ENCODE measurements at places on chromosomes 1 and 21.

DNA sequence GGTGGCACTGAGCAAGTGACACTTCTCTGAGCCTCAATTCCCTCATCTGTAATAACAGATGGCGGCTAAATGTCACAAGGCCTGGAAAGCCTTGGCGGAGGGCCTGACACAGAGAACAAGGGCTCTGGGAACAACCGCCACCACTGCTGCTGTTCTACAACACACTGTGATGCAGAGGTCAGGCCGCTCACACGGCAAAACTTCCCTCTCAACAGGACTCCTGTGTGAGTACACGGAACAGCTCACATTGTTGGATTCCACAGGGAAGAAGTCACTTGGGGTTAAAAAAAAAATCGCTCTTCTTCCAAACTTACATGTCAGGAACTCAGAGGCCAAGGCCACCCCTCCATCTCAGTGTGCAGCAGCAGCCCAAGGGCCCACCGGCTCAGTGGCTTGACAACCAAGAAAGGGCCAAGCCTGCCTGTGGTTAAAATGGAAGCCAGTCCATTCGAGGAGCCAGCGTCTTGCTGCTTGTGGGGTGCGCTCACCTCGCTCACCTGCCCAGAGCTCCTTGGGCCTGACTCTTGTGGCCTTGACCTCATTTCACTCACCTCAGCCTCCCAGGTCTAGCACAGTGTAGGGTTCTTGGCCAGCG lies 101.1 kb downstream of the RAVER2 start:
- H3K36me3 ChIP-seq, result peaks cover 87% of the 10 kb centered on the region
- no peak overlapping the region for H3K27ac ChIP-seq
- DNase-seq, result no peak
- no peaks in the 10 kb centered on the region for H3K27me3 ChIP-seq
- no peaks in the 10 kb centered on the region for H3K4me1 ChIP-seq

DNA sequence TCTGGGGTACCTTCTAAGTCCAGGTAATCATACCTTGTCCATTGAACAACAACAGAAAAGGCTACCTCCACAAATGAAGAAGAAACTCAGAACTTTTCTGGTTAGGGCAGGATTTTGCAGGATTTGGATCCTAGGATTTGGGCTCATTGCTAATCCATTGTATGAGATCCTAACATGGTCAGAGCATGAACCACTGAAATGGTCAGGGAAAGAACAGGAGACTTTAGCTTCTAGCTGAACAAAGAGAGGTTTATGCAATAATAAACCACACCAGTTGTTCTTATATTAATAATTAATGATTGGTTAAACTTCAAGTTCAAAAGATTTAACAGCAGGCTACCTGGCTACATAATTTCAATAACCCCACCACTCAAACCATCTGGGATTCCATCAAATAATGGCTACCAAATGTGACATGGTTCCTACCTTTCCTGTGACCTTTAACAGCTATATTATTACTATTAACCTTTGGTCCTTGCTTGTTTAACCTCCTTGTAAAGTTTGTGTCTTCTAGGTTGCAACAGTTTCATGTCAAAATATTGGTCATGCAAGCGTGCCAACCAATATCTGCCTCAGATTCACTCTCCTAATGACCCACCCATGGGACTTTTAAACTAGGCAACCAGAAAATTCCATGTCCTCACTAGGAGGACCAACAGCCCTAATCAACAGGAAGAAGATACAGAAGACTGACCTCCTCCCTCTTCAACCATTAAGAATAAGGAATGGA lies 60.6 kb upstream of the USH2A start:
- no peaks in the 10 kb centered on the region for H3K27me3 ChIP-seq
- no peak overlapping the region for H3K4me3 ChIP-seq
- H3K4me1 ChIP-seq, result no peaks in the 10 kb centered on the region

GRCh38 chr1:18970762-18971161 lies 14.3 kb upstream of the IFFO2 start:
- no peak for DNase-seq
- peaks cover 8% of the 10 kb centered on the region for H3K27me3 ChIP-seq
- no peak overlapping the region for H3K27ac ChIP-seq
- H3K4me1 ChIP-seq, result no peaks in the 10 kb centered on the region
- H3K36me3 ChIP-seq, result no peaks in the 10 kb centered on the region

- DNase-seq, result no peak
- 0 out of 2 replicates have a peak, but pooled peaks cover 3% of the 10 kb centered on the region for H3K4me1 ChIP-seq
- H3K36me3 ChIP-seq, result no peaks in the 10 kb centered on the region
- peaks cover 32% of the 10 kb centered on the region for H3K27me3 ChIP-seq
These were observed 41.5 kb upstream of the SYNC start for GRCh38 chr1:32744071-32744425.

GRCh38 chr1:172616636-172617035 lies 42.3 kb upstream of the FASLG start:
- H3K27ac ChIP-seq, result no peak overlapping the region
- no peaks in the 10 kb centered on the region for H3K4me1 ChIP-seq
- H3K4me3 ChIP-seq, result no peak overlapping the region

GRCh38 chr1:21956720-21957552 lies 19.8 kb upstream of the HSPG2 start:
- no peaks in the 10 kb centered on the region for H3K36me3 ChIP-seq
- DNase-seq, result no peak
- H3K27me3 ChIP-seq, result peaks cover 3% of the 10 kb centered on the region
- no peaks in the 10 kb centered on the region for H3K4me1 ChIP-seq

GRCh38 chr1:213724640-213725536 lies 262.9 kb upstream of the PROX1 start:
- H3K27me3 ChIP-seq, result no peaks in the 10 kb centered on the region
- H3K27ac ChIP-seq, result peak overlapping the region; percentile 75
- H3K36me3 ChIP-seq, result no peaks in the 10 kb centered on the region
- no peak for DNase-seq
- H3K4me3 ChIP-seq, result no peak overlapping the region

DNA sequence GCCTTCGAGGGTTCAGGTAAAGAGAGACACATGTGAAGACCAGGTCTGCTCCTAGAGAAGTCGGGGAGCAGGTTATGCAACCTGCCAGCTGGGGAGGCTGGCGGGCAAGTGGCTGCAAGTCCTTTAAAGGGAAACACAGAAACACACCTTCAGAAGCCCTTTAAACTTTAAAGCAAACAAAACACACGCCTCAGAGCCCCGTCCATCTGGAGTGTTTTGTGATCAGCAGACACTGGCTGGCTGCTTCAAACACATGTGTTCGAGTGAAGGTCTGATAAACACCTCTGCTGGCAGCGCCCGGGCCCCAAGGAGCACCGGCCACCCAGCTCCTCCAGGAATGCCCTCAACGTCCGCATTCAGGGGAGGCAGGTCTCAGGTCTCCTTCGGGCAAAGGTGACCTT lies 15.2 kb downstream of the RIPK4 start:
- H3K27me3 ChIP-seq, result no peaks in the 10 kb centered on the region
- DNase-seq, result no peak
- H3K27ac ChIP-seq, result peak overlapping the region; percentile 43

DNA sequence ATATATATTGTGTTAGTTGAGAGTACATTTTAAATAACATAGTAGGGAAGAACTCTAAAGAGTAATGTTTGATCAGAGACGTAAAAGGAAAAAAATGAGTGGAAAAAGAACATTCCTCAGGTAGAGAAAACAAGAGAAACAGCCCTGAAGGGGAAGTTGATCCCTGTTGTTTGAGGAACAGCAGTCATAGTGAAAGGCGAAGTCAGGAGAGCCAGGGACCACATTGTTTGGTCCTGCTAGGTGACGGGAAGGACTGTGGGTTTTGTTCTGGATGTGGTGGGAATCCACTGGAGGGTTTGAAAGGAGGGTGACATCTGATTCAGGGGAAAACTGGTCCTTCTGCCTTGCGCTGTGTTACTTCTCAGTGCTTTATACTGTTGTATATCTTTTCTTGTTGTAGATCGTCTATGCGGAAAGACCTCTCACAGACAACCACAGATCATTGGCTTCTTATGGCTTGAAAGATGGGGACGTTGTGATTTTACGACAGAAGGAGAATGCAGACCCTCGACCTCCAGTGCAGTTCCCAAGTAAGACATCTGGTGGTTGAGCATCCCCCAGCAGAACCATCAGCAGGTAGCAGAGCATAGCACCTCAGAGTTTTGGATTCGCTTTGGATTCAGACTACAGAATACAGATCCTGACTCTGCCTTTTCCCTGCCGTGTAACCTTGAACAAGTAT lies 9.2 kb downstream of the DDI2 start:
- H3K4me3 ChIP-seq, result no peak overlapping the region
- DNase-seq, result no peak
- 0 out of 2 replicates have a peak, but pooled peaks cover 3% of the 10 kb centered on the region for H3K4me1 ChIP-seq
- peaks cover 51% of the 10 kb centered on the region for H3K36me3 ChIP-seq
- no peak overlapping the region for H3K27ac ChIP-seq
- H3K27me3 ChIP-seq, result no peaks in the 10 kb centered on the region

DNA sequence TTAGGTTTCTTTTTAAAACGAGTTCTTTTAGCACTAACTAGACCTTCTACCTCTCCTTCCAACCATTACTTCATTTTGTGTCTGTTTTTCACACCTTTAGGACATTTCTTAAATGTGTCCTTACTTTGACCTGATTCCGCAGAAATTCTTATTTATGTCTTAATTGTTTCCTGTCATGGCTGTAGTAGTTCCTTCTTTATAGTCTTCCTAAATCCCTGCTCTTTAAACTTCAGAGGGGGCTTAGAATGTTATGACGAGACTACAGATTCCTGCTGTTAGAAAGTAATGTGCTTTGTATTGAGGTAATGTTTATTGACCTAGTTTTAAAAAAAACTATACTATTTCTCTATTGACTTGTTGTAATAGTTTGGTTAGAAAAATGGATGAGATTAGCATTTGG lies 70.4 kb downstream of the HMCN1 start:
- no peaks in the 10 kb centered on the region for H3K27me3 ChIP-seq
- no peaks in the 10 kb centered on the region for H3K4me1 ChIP-seq
- no peak for DNase-seq
- no peaks in the 10 kb centered on the region for H3K36me3 ChIP-seq
- no peak overlapping the region for H3K4me3 ChIP-seq

- H3K4me1 ChIP-seq, result no peaks in the 10 kb centered on the region
- no peaks in the 10 kb centered on the region for H3K27me3 ChIP-seq
- DNase-seq, result no peak
- H3K4me3 ChIP-seq, result no peak overlapping the region
These were observed 201.5 kb downstream of the PDE4B start for GRCh38 chr1:65994223-65994622.

DNA sequence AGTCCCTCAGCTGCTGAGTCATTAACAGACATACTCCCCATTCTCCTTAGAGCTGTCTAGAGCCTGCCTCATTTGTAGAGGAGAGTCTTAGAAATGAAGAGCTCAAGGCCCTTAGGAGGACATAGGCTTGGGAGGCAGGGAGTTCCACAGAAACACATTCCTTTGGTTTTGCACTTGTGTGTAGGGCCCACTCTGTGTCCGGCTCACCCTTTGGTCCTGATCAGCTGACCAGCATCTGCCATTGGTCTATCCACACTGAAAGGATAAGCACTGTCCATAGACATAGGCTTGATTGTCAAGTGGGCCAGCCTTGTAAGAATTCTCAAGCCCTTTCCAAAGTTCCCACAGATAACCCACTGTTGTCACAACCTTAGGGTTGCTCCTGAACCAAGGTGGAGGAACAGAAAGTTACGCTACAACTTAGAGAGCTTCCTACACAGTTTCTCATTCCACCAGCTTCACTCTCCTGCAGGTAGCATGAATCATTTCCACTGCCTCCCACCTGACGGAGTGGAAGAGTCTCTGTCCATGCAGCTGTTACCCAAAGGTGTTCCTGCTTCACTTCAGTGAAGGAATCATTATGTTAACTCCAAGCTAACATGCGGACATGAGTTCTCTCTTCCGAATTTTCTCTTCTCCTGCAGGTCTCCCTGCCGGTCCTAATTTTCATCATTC lies 96.1 kb downstream of the TNFSF18 start:
- no peak for DNase-seq
- H3K4me3 ChIP-seq, result no peak overlapping the region
- H3K36me3 ChIP-seq, result no peaks in the 10 kb centered on the region
- H3K27ac ChIP-seq, result no peak overlapping the region
- no peaks in the 10 kb centered on the region for H3K27me3 ChIP-seq

DNA sequence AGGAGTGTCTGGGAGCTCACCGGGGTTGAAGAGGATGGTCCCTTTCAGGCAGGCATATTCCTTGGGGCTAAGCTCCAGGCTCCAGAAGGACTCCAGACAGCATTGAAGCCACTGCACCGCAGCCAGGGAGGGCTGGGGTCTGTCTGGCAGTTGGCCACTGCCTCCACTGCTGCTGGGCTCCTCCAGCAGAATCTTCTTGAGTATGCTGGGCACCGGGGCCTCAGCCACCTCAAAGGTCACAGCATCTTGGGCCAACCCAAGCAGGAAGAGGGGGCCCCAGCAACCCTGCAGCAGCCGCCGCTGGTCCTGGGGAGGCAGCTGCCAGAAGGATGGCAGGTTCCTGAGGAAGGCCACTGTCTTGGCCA lies 404 bp downstream of the NR0B2 start:
- no peaks in the 10 kb centered on the region for H3K4me1 ChIP-seq
- no peaks in the 10 kb centered on the region for H3K27me3 ChIP-seq
- no peak overlapping the region for H3K27ac ChIP-seq
- no peaks in the 10 kb centered on the region for H3K36me3 ChIP-seq
- no peak for DNase-seq

DNA sequence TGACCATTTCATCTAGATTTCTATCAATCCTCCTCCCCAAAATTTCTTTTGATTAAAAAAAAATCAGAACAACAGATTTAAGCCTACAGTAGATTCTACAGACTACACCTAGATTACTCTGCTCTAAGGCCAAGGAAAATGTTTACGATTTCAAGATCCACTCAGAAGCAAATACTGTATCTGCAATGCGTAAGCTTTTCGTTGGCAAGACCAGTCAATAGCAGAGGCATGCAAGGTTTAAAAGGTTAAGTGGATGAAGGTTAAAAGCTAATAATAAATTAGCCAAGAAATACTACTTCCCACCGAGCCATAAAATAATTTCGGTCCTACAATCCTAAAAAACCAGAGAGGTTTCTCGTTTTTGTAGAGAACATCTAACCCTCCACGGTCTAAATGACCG lies 1.3 kb downstream of the CLSTN1 start:
- DNase-seq, result no peak
- peak overlapping the region; percentile 100 for H3K4me3 ChIP-seq
- H3K36me3 ChIP-seq, result peaks cover 12% of the 10 kb centered on the region

DNA sequence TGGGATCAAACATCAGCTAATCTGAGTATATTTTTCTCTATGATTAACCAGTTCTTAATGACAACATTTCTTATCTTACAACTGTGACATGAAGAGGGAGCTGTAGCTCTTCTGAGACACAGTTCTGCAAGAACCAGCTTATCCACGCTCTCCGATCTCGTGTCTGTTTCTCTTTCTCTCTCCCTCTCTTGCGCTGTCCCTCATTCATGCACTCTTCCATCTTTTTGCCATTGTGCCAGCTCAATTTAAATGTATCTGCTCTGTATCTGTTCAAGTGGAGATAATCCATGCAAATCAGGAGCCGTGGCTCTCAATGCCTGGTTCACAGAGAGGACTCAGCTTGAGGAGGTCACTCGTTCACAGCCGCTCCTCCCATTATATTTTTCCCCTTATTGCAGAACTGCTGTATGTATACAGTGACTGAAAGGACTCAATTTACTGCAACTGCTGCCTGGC lies 494.7 kb upstream of the ADGRL2 start:
- no peak overlapping the region for H3K4me3 ChIP-seq
- DNase-seq, result no peak
- no peaks in the 10 kb centered on the region for H3K4me1 ChIP-seq
- H3K27me3 ChIP-seq, result no peaks in the 10 kb centered on the region
- no peak overlapping the region for H3K27ac ChIP-seq

Measured in DND-41 (cell line).